ENCODE measurements at places on chromosomes 6 and 20. TPM values are rescaled to one million over a fixed set of nuclear protein-coding genes. Genes with fewer than 3 reads are reported as not detected.
A peak's percentile ranks its signal among the peaks of the same experiment; 100 is the strongest.

- no peak overlapping the region for H3K27ac ChIP-seq
- no peak for DNase-seq
- H3K4me3 ChIP-seq = no peak overlapping the region
- no peaks in the 10 kb centered on the region for H3K27me3 ChIP-seq
Observed at GRCh38 chr20:60071965-60072364, 113.7 kb downstream of the CDH26 start.

The DDO gene
- not detected for total RNA-seq

The FILIP1 gene
- total RNA-seq = not detected

GRCh38 chr6:147301070-147301469, 96.9 kb downstream of the STXBP5 start:
- H3K27me3 ChIP-seq = no peaks in the 10 kb centered on the region
- no peak overlapping the region for H3K4me3 ChIP-seq
- peaks cover 14% of the 10 kb centered on the region for H3K4me1 ChIP-seq
- H3K27ac ChIP-seq = no peak overlapping the region

The MYH7B gene
- total RNA-seq = 0.08 TPM

- H3K36me3 ChIP-seq = no peaks in the 10 kb centered on the region
- no peaks in the 10 kb centered on the region for H3K4me1 ChIP-seq
- H3K27ac ChIP-seq = no peak overlapping the region
- no peak for DNase-seq
- H3K27me3 ChIP-seq = no peaks in the 10 kb centered on the region
Observed at GRCh38 chr6:112946051-112946450, 598.9 kb downstream of the RFPL4B start.

The SYCP2L gene
- not detected for total RNA-seq

DNA sequence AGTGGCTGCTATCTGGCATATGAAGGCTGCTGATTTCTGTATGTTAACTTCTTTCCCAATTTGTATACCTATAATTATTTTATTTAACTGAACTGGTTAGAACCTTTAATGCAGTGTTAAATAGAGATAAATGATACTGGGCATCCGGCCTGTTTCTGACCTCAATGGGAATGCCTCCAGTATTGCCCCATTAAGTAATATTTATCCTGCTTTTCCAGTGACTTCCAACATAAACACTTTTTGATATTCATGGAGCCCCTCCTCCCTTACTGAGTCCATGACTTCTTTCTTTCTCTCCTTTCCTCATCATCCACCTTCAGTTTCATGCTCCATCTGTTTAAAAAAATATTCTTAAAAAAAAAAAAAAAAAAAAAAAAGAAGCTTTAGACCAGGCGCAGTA, 8.8 kb downstream of the TRIM27 start:
- no peak overlapping the region for H3K27ac ChIP-seq
- no peak overlapping the region for H3K4me3 ChIP-seq
- peaks cover 17% of the 10 kb centered on the region for H3K4me1 ChIP-seq

- DNase-seq = no peak
- no peaks in the 10 kb centered on the region for H3K36me3 ChIP-seq
- H3K27me3 ChIP-seq = no peaks in the 10 kb centered on the region
- no peaks in the 10 kb centered on the region for H3K4me1 ChIP-seq
- H3K4me3 ChIP-seq = no peak overlapping the region
- H3K27ac ChIP-seq = no peak overlapping the region
Observed at GRCh38 chr6:22026164-22026678, 270.6 kb downstream of the PRL start.

The RIPOR3 gene
- not detected for total RNA-seq

The KHDC3L gene
- total RNA-seq = not detected

- H3K36me3 ChIP-seq = peaks cover 2% of the 10 kb centered on the region
- DNase-seq = peak; percentile 89
- H3K4me1 ChIP-seq = peaks cover 32% of the 10 kb centered on the region
- peak within 1 kb of the TSS; percentile 74 for H3K4me3 ChIP-seq
- no peaks in the 10 kb centered on the region for H3K27me3 ChIP-seq
- peak within 1 kb of the TSS; percentile 96 for H3K27ac ChIP-seq
Observed at GRCh38 chr6:139291813-139292619, at the start of gene TXLNB. Gene TXLNB, minus strand, starts transcription at chr6:139291998. Its CDS starts 3,099 bp downstream, at chr6:139288899.

DNA sequence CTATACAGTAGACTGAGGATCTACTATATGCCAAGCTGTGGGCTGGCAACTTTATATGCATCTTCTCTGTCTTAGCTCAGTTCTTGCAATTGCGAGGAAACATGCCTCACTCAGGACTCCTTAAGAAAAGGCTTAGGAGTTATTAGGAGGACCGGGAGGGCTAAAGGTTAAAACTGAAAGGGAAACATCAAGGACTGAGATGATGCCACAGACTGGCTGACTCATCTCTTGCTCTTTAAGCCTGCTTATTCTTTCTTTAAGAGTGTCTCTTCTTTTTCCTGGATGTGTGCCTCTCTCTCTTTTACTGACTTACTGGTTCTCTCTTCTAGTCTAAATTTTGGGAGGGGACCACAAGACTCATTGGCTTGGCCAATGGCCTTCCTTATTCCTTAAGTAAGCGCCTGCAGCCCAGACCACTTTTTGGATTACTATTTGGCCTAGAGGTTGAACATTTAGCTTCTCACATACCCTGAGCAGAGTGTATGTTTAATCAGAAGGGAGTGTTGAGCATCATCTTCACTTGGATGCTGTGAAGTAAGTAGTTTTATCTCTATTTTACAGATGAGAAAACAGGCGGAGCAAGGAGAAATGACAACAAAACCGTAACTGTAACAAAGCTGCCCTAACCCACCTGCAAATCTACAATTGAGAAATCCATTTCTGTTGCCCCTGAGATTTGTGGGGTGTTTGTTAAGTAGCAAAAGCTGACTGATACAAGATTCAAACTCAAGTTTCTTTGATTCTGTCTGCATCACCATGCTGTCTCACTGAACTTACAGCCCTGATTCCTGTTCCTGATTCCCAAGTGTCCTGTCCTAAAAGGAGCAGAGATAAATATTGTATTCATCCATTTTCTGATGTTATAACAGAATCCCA, 7.2 kb upstream of the SDC4 start:
- no peaks in the 10 kb centered on the region for H3K36me3 ChIP-seq
- H3K27me3 ChIP-seq = no peaks in the 10 kb centered on the region
- H3K4me3 ChIP-seq = peak overlapping the region; percentile 38
- DNase-seq = peak; percentile 35
- H3K27ac ChIP-seq = peak overlapping the region; percentile 91

- H3K27me3 ChIP-seq = no peaks in the 10 kb centered on the region
- no peaks in the 10 kb centered on the region for H3K4me1 ChIP-seq
- no peaks in the 10 kb centered on the region for H3K36me3 ChIP-seq
- no peak overlapping the region for H3K27ac ChIP-seq
- DNase-seq = no peak
Observed at GRCh38 chr6:50961611-50962010, 142.9 kb downstream of the TFAP2B start.

The UST gene
- 0.93 TPM for total RNA-seq

DNA sequence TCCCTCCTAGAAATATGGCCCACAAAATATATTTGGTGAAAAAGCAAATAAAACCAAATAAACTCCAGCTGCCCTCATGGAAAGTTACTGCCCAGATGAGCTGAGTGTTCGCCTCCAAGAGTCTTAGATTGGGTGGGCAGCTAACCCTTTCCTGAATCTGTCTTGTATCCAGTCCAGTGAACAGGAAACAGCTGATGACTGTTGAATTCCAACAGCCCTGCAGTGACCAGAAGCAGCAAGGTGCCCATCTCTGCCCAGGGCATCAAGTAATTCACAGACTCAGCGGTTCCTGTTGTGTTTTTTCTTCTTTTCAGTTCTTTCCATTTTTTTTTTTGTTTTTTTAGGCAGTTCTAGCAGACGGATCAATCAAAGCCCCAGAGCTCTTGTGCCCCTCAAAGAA, 199.2 kb downstream of the UBE3D start:
- no peaks in the 10 kb centered on the region for H3K27me3 ChIP-seq
- H3K4me3 ChIP-seq = no peak overlapping the region
- DNase-seq = no peak
- H3K4me1 ChIP-seq = no peaks in the 10 kb centered on the region
- H3K27ac ChIP-seq = no peak overlapping the region

GRCh38 chr6:169931261-169931660, 179.8 kb downstream of the ERMARD start:
- no peak for DNase-seq
- H3K4me1 ChIP-seq = no peaks in the 10 kb centered on the region
- H3K27ac ChIP-seq = no peak overlapping the region
- H3K36me3 ChIP-seq = no peaks in the 10 kb centered on the region
